Nucleus accumbens (tissue), 56 donors: ENCODE measurements at places on chromosomes 13 and 19.
A peak's percentile ranks its signal among the peaks of the same experiment; 100 is the strongest.

GRCh38 chr13:40077396-40078027 lies 422.1 kb downstream of the COG6 start:
- no peak for DNase-seq

DNA sequence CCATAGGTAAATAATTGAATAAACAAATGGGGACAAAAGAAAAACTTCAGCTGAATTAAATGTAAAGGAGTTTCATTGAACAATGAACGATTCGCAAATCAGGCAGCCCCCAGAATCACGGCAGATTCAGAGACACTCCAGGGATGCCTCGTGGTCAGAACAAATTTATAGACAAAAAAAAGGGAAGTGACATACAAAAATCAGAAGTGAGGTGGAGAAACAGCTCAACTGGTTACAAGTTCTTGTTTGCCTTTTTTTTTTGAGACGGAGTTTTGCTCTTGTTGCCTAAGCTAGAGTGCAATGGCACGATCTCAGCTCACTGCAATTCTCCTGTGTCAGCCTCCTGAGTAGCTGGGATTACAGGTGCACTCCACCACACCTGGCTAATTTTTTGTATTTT lies 5.7 kb downstream of the ZNF566 start:
- DNase-seq: no peak

- no peak for DNase-seq
Measured at GRCh38 chr19:46785054-46785979, 3.1 kb downstream of the SLC1A5 start.

- no peak for DNase-seq
Measured at GRCh38 chr13:105679838-105680237, 855.6 kb downstream of the EFNB2 start.

- no peak for DNase-seq
Measured at GRCh38 chr13:111119966-111120365, 4.9 kb downstream of the ARHGEF7 start.

GRCh38 chr13:79401259-79402070 lies 4.6 kb downstream of the RBM26 start:
- no peak for DNase-seq

DNA sequence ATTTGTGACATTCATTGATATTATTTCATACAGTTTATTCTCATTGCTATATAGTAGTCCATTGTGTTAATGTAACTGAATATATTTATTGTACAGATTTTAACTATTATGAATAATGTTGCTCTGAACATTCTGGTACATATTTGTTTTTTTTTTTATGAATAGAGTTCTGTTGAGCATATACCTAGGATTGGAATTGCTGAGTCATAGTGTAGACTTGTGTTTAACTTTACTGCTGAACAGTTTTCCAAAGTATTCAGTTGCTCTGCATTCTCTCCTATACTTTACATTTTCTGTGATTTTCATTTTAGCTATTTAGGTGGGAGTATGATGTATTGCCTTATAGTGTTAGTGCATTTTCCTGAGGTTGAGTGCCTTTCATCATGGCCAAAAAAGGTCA lies 97.5 kb downstream of the MAB21L1 start:
- no peak for DNase-seq

DNA sequence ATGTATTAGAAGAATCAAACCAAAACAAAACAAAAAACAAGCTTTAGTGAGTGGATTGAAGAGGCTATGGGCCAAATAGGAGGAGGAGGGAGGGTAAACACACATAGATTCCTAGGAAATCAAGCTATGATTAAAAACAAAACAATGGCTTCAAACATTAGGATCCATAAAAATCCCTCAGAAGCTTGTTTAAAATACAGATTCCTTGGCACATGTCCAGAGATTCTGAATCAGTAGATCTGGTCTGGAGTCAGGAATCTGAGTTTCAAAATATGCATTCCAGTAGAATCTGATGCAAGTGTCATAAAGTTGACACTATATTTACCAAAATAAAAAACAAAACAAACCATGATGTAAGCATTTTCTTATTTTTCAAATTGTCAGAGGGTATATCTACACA lies 692.8 kb upstream of the SGCG start:
- DNase-seq: no peak

GRCh38 chr19:7288977-7289376 lies 5.2 kb downstream of the INSR start:
- DNase-seq: no peak

GRCh38 chr19:29006057-29006735 lies 206.8 kb downstream of the UQCRFS1 start:
- DNase-seq: no peak

- no peak for DNase-seq
Measured at GRCh38 chr13:87444135-87444534, 227.0 kb upstream of the SLITRK5 start.

GRCh38 chr19:50977626-50978025 lies 6.1 kb downstream of the KLK7 start:
- DNase-seq: peak; percentile 2

DNA sequence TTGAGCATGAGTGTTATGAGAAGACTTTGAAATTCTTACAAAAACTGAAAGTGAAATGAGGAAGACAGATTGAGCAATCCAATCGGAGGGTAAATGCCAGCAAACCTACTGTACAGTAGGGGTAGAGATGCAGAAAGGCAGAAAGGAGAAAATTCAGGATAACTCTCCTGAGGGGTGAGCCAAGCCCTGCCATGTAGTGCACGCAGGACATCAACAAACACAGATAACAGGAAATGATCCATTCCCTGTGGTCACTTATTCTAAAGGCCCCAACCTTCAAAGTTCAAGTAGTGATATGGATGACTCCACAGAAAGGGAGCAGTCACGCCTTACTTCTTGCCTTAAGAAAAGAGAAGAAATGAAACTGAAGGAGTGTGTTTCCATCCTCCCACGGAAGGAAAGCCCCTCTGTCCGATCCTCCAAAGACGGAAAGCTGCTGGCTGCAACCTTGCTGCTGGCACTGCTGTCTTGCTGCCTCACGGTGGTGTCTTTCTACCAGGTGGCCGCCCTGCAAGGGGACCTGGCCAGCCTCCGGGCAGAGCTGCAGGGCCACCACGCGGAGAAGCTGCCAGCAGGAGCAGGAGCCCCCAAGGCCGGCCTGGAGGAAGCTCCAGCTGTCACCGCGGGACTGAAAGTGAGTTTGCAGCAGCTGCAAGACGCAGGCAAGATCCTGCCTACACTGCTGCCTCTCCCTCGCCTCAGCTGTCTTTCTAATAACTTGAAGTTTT lies at the start of gene TNFSF13B:
TSS of gene TNFSF13B (plus strand) at position 118 of the 728 bp plus-strand sequence. CDS start at position 296, 178 bp downstream.
- peak; percentile 3 for DNase-seq

- DNase-seq: no peak
Measured at GRCh38 chr13:30810801-30811200, 75.5 kb downstream of the ALOX5AP start.

DNA sequence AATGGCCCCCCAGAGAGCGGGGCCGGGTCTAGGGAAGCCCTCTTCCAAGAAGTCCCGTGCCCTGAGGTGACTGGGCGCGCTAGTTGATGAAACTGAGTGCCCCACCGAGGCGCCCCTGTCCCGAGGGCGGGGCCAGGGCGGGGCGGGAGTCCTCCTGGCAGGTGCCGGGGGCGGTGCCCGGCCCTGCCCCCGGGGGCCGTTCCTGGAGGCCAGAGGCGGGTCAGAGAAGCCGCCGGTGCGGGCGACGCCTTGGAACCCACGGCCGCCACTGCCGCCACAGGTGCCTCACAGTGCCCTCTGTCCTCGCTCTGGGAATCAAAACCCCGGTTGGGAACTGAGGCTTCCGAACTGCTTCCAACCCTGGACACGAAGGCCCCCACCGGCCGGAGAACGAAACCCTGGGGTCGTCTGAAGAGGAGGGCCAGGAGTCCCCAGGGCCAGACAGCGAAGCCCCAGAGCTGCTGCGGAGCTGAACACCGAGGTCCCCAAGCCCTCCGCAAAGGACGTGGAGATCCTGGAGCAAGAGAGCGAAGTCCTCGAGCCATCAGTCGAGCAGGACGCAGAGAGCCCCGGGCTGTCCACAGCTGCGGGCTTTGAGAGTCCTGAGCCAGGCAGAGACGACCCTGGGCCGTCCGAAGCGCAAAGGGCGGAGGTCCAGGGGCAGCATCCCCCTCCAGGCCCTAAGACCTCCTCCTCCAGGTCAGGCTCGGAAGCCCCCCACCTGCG lies at the start of gene MISP3:
TSS of gene MISP3 (plus strand) at position 252 of the 726 bp plus-strand sequence. CDS start 524 bp downstream, outside the sequence.
- no peak for DNase-seq
